ENCODE measurements at places on chromosomes 16 and 17. TPM values are rescaled to one million over a fixed set of nuclear protein-coding genes. Genes with fewer than 3 reads are reported as not detected.

Gene IGFALS
- polyA plus RNA-seq, result not detected

Gene CTRB2
- polyA plus RNA-seq, result not detected

Gene ARL2BP
- 55.2 TPM for polyA plus RNA-seq

Gene SCIMP
- not detected for polyA plus RNA-seq

Gene ZNF287
- polyA plus RNA-seq, result 6.0 TPM

Gene DNAH17
- polyA plus RNA-seq, result 0.46 TPM

Data from keratinocyte (primary cell).